ENCODE measurements at places on chromosomes 2 and 18. TPM values are rescaled to one million over a fixed set of nuclear protein-coding genes. Genes with fewer than 3 reads are reported as not detected.

The COBLL1 gene
- polyA plus RNA-seq, result 22.1 TPM

The CFLAR gene
- 63.5 TPM for polyA plus RNA-seq

The CDH7 gene
- not detected for polyA plus RNA-seq

The CTIF gene
- 99.7 TPM for polyA plus RNA-seq

The CD8B2 gene
- polyA plus RNA-seq, result not detected

DNA sequence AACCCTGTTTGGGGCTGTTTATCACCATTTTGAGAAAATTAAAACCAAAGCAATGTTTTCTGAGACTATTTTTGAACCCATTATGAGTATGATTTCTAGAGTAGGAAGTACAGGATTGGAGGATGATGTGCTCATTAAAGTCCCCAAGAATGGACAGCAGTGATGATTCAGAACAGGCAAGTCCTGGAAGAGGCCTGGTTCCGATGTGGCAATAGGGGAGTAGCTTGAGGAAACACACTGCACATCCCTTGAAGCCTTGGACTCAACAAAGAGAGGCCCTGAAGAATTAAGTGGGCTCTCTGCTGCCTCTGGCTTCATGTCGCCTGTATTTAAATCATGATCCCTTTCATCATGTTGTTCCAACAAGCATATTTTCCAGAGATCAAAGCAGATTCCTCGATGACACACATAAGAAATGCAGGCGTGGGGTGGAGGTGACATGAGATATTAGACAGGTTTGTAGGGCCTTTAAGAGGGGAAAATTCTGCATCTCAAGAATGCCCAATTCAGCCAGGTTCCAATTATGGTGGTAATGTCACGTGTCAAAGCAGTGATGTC, 242.2 kb downstream of the FHOD3 start:
- DNase-seq, result no peak

DNA sequence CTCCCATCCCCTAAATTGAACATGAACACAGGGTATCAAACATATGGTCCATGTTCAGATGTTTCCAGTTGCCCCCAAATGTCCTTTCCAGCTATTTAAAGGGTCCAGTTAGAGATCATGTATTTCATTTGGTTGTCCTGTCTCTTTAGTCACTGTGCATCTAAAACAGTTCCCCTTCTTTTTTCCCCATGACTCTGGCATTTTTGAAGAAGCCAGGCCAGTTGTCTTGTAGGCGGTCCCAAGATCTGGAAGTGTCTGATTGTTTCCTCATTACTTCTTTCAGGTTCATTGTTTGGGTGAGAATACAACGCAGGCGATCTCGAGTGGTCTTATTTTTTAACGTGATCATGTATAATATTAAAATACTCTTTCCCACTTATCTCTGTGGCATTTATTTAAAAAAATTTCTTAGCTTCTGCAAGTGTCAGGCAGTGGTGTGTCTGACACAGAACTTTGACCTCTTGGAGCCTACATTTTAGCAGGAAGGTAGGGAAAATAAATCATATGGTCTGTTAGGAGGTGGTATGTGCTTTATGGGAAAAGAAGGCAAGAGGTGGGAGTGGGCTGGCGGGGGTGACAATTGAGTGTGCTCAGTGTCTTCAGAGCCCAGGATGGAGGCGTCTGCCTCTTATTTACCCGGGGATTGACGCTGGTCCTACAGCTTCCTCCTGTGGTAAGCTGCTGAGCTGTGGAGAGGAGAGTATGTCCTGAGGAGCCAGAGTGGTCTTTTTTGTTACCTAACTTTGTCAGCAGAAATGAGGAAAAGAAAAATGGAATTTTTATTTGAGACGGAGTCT, 8.1 kb downstream of the RAB31 start:
- DNase-seq, result no peak

DNA sequence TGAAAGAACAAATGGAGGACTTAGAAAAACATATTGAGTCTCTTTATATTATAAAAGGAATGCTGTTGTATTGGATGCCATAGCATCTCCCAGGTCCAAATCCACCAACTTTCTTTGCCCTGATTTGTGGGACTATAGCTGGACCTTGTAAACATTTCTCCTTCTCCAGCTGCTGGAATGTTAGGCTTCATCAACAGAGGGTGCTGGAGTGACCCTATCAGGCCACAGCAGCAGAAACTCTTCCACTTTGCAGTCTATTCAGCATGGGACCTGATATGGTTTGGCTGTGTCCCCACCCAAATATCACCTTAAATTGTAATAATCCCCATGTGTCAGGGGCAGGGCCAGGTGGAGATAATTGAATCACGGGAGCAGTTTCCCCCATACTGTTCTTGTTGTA, 138.4 kb upstream of the ARL4C start:
- DNase-seq, result no peak

- DNase-seq, result no peak
Observed at GRCh38 chr18:9596843-9597526, 17.4 kb downstream of the PPP4R1 start.

DNA sequence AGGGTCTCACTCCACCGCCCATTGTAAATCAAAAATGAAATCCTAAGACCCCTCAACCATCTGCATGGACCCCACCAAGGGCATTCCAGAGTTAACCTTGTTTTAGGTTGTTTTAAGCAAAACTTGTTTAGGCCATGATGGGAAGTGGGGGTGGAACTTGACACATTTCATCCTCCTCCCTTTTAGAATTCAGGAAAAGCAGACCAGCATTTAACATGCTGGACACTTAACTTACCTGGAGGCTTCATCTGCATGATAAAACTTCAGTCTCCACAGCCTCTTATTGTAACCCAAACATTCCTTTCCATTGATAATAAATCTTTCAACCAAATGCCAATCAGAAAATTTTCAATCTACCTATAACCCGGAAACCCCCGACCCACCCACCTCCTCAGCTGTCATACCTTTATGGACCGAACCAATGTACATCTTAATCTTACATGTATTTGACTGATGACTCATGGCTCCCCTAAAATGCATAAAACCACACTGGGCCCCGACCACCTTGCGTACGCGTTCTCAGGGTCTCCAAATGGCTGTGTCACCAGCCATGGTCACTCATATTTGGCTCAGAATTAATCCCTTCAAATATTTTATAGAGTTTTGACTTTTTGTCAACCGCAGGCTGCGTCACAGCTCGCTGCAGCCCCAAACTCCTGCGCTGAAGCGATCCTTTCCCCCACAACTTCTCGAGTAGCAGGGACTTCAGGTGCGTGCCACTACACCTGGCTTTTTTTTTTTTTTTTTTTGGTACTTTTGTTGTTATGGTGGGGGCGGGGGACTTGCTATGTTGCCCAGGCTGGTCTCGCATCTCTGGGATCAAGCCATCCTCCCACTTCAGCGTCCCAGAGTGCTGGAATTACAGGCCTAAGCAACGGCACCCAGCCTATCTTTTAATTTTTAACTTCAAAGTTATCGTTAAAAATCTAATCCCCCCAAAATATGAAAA, 917 bp downstream of the MPPE1 start:
- no peak for DNase-seq

GRCh38 chr18:22325396-22325795, 92.3 kb downstream of the CTAGE1 start:
- no peak for DNase-seq

DNA sequence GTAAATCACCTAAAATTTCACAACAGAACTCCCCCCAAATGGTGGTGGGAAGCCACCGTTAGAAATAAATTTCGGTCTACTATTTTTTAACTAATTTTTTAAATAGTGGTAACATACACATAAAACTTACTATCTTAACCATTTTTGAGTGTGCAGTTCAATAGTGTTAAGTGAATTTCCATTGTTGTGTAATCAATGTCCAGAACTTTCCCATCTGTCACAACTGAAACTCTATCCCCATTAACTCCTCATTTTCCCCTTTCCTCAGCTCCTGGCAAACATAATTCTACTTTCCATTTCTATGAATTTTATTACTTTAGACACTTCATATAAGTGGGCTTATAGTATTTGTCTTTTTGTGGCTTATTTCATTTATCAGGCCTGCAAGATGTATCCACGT, 34.1 kb upstream of the HNMT start:
- DNase-seq, result no peak

DNA sequence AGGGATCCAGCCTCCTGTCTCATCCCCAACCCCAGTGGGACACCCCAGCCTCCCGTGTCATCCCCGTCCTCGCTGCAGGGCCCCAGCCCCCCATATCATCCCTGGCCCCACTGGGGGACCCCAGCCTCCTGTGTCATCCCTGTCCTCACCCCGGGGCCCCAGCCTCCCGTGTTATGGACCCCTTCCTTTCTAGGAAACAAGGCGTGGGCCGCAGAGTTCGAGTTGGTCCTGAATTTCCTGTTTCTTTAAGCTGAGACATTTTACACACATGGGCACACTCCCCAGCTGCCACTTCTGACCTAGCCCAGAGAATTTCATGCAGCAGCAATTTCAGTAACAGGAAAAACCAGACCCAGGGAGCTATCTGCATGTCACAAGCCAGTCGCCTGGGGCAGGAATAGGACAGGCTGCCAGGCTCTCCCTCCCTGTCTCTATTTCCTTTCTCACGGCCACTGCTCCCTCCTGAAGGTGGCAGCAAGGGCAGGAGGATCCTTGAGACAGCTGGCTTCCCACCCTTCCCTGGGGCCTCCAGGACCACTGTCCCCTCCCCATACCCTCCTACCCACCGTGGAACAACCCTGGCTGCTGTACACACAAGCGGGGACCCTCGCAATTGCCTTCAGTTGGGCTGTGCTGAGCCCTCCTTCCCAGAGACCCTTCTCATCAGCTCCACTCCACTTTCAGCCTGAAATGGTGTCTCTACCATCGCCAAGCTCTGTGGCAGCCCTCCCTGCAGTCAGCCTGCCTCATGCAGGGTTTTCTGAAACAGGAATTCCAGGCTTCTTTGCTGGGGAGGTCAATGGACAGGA, 141.9 kb upstream of the ID2 start:
- DNase-seq, result peak; percentile 75

- DNase-seq, result peak; percentile 66
Observed at GRCh38 chr18:76482971-76483691, 11.9 kb downstream of the ZNF516 start.

GRCh38 chr2:30179536-30179935, 32.7 kb downstream of the YPEL5 start:
- no peak for DNase-seq

DNA sequence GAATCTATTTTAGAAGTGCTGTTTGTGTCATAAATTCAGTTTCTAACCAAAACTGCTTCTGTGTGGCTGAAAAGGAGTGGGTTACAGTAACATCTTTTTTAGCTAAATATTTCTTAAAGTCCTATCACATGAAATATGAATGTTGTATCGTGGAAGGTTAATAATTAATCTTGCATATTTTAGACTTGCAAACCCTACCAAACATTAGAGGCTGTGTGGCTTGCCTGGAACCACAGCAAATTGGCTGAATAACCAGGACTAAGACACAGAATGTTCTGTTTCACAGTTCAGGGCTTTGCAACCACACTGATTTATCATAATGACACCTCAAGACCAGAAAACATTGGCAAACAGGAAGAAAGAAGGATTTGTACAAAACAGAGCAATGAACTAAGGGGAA, 208.9 kb upstream of the CNTNAP5 start:
- no peak for DNase-seq

DNA sequence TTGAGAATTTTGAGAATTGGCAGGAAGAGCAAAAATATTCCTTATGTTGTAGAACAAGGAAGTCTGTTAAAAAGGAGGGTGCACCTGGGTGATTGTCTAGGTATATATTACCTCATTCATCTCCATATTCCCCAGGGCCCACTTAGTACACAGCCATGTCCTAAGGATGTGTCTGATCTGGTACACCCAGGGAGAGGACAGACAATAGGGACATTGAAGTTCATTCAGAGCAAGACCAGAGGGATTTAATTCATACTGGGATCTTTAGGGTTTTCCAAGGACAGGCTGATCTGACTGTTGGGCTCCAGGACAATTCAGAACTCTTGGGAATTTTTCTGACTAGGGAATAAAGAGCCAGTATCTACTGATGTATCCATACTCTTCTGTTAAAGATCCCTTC, 112.1 kb downstream of the PHLPP1 start:
- no peak for DNase-seq
